Immature natural killer cell (primary cell): ENCODE measurements at places on chromosomes 6 and 20.

DNA sequence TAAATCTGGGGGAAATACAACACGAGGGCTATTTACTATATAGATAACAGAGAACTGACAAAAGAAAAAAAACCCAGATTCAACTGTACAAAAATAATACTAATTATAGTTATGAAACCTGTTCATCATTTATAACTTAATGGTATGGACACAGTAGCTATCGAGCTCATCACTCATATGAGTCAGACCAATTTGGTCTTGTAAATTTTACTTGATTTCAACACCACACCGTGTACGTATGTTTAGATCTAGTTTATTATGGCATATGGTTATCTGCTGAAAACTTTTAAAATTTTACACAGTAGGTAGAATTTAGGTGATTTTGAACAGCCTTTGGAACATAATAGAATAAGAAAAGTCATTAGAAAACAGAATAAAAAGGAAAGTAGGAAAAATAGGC is 5.5 kb downstream of the MYLK4 start:
- no peak for DNase-seq

- no peak for DNase-seq
Measured at GRCh38 chr6:140370976-140371870, 996.8 kb upstream of the CITED2 start.

- no peak for DNase-seq
Measured at GRCh38 chr20:62051546-62052255, 14.0 kb downstream of the TAF4 start.

DNA sequence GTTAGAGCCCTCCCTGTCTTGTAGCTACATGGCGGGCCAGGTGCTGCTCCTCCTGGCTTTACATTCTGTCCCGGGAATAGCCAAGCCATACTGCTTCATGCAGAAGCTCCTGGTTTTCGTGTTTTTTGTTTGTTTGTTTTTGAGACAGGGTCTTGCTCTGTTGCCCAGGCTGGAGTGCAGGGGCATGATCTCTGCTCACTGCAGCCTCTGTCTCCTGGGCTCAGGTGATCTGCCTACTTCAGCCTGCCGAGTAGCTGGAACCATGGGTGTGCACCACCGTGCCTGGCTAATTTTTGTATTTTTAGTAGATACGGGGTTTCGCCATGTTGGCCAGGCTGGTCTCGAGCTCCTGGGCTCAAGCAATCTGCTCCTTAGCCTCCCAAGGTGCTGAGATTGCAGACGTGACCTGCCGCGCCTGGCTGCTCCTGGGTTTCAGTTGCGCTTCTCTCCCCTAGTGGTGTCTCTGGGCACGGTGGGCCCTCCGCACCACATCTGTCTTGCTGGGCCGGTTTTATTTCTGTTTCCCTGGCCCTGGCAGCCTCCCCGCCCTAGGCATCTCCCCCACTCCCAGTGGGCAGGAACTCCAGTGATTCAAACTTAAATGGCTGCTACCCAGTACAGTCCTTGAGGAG is 12.9 kb downstream of the CDYL start:
- no peak for DNase-seq

GRCh38 chr20:44039147-44039546 is 124.5 kb downstream of the TOX2 start:
- DNase-seq, result no peak

- DNase-seq, result no peak
Measured at GRCh38 chr6:48736501-48737206, 625.7 kb upstream of the PTCHD4 start.

- DNase-seq, result peak; percentile 46
Measured at GRCh38 chr6:16183187-16183664, 54.3 kb downstream of the MYLIP start.

GRCh38 chr6:70166088-70166958 is 136.6 kb downstream of the COL9A1 start:
- no peak for DNase-seq

GRCh38 chr20:38728191-38728781 is 4.0 kb downstream of the SLC32A1 start:
- no peak for DNase-seq

DNA sequence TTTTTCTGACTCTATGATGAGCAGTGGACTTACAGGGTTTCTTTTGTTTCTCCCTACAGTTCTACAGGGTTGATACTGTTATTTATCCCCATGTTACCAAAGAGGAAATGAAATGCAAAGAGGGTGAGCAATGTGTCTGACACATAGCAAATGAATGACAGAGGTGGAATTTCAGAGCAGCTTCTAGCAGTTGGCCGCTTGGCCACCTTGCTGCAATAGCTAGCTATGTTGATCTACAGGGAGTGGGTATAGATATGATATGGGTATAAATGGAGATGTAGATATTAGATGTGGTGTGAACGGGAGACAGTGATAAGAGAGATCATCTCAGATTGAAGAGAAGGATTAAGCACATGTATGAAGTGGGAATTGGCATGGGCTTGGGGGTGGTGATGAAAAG is 10.9 kb upstream of the SLC22A3 start:
- DNase-seq, result no peak

DNA sequence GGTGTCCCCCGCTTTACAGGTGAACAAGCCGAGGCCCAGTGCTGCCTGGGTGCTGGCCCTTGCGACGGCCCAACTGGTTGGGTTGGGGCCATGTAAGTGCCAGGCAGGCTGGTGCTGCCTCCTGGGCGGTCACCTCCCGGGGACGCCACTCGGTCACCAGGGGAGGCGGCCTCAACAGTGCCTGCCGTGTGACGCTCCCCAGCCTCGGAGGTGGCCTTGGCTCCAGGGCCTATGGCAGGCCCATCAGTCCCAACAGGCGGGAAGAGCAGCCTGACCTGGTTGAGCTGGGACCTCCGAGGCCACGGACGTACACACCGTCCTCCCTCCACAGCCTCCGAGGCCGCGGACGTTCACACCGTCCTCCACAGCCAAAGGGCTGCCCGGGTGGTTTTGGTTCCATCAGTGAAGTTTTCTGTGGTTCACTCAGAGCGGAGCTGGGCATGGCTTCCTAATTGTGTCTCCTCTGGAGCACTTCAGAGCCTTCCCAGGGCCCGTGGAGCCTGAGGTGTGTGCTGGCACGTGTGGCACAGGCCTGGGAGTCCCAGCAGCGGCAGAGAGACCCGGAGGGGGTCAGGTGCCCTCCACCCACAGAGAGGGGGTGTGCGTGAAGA is 19.3 kb upstream of the SLCO4A1 start:
- no peak for DNase-seq

GRCh38 chr20:6566821-6567220 is 200.7 kb upstream of the BMP2 start:
- no peak for DNase-seq

DNA sequence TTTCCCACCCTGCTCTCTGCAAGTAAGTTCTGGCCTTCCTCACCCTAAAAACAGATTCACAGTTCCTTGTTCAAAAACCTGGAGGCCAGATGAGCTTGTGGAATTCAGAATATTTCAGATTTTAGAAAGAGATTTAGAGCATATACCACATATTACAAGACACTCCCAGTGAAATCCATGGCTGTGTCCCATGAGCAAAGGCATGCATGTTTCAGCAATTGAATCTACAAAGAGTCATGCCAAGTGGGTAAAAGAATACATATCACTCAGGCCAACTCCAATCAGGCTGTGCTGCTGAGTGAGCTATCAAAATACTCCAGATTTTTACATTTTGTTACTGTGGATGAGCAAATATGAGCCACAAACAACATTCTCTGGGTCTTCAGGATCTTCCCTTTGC is 10.2 kb upstream of the NEDD9 start:
- no peak for DNase-seq

GRCh38 chr20:36465109-36466080 is 75.9 kb upstream of the MYL9 start:
- DNase-seq, result no peak

- DNase-seq, result no peak
Measured at GRCh38 chr6:72624557-72625160, 2.8 kb downstream of the KCNQ5 start.

- DNase-seq, result no peak
Measured at GRCh38 chr6:1708122-1708521, 98.4 kb downstream of the FOXC1 start.

DNA sequence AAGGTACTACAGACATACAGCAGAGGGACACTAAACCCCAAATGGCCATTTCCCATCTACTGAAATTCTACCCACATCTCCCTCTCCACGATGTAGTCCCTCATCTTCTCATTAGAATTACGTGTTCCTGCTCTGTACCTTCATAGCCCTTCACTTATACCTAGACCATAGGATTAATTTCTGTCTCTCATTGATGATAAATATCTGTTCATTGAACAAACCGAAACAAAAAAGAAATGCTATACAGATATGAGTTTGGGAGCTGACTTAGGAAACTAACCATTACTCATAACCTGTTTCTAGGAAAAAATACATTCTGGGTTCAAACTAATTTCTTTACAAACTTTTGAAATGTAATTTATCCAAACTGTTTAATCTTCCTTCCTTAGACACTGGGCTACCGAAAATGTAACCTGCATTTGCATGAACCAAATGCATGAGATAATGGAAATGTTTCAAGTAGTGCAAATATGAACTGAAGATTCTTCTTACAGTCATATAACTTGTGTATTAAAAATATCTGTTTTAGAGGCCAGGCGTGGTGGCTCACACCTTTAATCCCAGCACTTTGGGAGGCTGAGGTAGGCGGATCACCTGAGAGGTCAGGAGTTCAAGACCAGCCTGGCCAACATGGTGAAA is 85.3 kb downstream of the GJA10 start:
- DNase-seq, result no peak

GRCh38 chr6:22248513-22249308 is 48.1 kb downstream of the PRL start:
- no peak for DNase-seq

DNA sequence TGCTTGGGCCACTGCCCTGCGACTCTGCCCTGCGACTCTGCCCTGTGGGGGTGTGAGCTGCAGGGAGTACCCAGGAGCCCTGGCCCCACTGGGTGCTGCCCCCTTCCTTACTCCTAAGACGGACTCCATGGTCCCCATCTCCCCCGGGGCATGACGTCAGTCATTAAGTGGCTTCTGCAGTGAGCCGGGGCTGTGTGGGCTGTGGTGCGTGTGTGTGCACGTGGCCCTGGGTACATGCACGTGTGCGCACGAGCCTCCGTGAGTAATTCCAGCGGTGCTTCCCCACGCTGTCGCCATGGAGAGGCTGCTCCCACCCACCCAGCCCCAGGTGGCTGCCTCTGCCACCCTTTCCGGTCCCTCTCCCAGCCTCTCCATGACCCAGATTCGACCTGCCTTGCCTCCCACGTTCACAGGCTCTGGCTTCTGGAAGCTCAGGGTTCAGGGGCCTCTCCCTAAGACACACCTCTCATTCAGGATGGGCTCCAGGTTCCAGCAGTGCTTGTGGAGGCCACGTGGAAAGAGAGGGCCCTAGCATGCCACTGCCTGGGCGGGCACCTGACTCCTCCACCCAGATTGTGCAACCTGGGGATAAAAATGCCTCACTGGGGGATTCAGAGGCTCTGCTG is 88.3 kb downstream of the DLGAP4 start:
- no peak for DNase-seq

GRCh38 chr6:162404951-162405350 is 322.6 kb downstream of the PRKN start:
- DNase-seq, result no peak

- no peak for DNase-seq
Measured at GRCh38 chr6:10580570-10580969, 59.4 kb downstream of the GCNT2 start.

DNA sequence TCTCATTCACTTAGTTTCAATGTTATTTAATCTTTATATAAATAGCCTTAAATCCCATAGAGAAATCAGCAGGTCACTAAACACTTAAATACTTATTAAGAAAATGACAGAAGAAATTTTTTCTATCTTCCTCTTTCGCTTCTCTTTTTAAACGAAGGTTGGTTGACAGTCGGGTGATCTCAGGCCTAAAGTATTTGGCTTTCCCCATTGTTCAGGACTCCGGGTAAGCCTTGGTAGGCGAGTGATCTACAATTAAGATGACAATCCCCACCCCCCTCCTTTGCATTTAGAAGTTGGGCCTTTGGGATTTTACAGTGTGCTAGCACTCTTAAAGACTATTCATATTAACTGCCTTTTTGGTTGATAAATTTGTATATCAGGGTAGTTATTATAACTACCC is 19.7 kb upstream of the UTRN start:
- no peak for DNase-seq

DNA sequence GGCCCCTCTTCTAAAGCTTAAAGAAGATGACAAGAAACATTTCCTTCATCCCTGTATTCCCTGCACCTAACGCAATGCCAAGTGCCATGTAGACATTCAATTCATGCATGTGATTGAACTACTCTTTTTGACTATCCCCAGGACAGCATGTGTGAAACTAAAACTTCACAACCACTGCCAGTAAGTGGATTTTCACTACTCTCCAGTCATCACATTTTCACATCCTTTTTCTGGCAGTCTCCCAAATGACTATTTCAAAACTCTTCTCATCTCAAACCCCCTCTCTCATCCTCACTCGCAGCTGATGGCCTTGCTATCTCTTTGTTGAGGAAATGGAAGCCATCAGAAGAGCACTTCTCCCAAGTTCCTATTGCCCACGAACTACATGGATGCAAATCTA is 122.6 kb downstream of the OPRM1 start:
- no peak for DNase-seq

DNA sequence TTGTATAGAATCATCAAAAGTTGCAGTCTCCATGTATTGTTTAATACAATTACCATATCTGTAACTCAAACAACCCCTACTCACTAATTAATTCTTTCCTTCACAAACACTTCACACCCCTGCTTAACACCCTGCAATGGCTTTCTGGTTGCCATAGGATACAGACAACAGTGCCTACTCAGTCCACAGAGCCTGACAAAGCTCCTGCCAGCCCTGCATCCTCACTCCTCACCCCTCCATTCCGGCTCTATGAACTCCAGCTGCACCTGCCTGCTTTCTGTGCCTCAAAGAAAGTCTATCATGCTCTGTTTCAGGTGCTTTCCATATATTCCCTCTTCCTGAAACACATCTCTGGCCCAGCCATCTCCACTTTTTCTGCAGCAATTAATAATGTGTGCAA is 253.4 kb downstream of the HACE1 start:
- DNase-seq, result no peak

DNA sequence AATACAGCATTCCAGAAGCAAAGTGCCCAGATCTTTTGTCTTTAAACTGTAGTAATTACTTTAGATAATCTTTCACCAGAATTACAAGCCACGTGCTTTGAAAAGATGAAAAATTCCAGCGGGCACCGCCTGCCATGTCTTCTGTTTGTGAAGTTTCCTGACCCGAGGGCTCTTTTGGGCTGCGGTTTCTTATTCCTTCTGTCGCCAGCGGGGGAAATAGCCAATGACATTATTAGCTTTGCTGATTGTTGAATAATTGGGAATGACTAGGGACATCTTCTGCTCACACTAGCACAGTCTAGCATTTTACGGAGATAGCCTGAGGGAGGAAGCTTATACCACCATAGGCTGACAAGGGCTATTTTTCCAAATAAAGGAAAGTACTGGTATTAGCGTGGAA is 124.7 kb downstream of the SAMD5 start:
- DNase-seq, result no peak

DNA sequence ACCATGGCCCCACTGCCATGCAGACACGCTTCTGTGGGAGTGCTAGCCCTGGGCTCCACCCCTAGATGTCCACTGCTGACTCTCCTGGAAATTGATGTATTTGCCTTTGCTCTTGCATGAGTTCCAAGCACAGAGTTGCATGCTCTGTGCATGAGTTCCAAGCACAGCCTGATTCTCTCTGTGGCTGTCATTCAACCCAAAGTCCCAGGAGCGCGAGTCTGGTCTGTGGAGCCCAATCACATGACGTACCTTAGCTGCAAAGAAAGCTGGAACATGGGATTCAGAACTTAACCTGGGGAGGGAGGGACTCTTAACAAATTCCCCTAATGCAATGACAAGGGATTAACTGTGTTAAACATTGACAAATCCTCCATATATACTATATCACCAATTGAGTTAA is 114.3 kb upstream of the SLC24A3 start:
- no peak for DNase-seq
